ENCODE measurements at places on chromosomes 12 and 14.

- peak; percentile 18 for DNase-seq
These were observed at the start of gene PPFIA2 for GRCh38 chr12:81759190-81760051. TSS of gene PPFIA2 (minus strand) at chr12:81759350.

GRCh38 chr12:113097716-113098440 lies 37.7 kb downstream of the RASAL1 start:
- peak; percentile 42 for DNase-seq

DNA sequence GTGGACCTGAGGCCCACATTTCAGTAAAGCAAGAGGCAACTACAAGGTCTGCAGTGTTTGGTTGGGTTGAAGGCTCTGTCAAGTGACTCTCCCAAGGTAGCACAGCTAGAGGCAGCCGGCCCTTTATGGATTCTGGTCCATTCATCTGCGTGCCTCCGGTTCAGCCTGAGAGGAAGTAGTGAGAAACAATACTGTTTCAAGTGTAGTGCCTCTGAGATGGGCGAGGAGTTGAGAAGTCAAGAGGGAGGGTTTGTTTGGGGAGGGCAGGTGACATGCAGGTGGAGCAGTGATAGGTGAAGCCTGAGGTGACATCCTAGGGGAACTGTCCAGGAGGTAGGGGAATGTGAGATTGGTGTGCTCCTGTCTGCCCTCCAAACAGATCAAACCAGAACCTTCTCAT lies 933.5 kb downstream of the VRK1 start:
- no peak for DNase-seq

GRCh38 chr12:110254971-110255540 lies 26.0 kb upstream of the ATP2A2 start:
- no peak for DNase-seq

DNA sequence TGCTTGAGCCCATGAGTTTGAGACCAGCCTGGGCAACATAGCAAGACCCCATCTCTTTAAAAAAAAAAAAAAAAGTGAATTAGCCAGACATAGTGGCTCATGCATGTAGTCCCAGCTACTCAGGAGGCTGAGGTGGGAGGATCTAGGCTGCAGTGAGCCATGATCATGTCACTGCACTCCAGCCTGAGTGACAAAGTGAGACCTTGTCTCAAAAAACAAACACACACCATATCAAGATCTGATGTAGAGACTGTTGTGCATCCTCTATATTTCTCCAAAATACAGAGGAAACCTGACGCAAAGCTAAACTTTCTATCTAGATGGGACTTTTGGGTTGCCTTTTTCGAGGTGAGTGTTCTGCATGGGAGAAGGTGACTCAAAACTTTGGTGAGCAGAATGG lies 77.4 kb upstream of the SLC8A3 start:
- DNase-seq, result no peak

GRCh38 chr12:14937014-14937413 lies 1.3 kb downstream of the ERP27 start:
- no peak for DNase-seq

- no peak for DNase-seq
These were observed 4.0 kb upstream of the HOXC10 start for GRCh38 chr12:53980802-53981496.

- DNase-seq, result no peak
These were observed 14.9 kb upstream of the MLXIP start for GRCh38 chr12:122063694-122064024.

- DNase-seq, result no peak
These were observed 174.6 kb downstream of the SLC25A21 start for GRCh38 chr14:36997843-36998242.

GRCh38 chr12:39355841-39356240 lies 87.1 kb downstream of the KIF21A start:
- no peak for DNase-seq

DNA sequence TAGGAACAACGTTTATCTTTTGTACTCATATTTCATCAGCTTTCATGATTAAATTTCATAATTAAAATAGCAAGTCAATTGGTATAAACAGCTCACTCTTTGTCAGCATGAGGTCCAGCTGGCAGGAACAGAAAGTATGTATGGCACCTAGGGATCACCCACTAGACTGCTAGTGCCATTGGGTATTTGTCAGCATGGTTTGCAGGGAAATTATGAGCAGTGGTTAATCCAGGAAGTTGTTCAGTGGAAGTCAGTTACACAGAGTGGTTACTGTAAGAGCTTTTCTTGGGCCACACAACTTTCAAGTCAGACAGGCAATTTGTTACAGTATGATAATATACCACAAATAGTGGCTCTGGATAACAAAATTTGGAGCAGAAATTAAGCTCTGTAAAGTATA lies 340.3 kb upstream of the RGS6 start:
- no peak for DNase-seq

GRCh38 chr12:107179871-107180270 lies 86.5 kb upstream of the CRY1 start:
- no peak for DNase-seq

DNA sequence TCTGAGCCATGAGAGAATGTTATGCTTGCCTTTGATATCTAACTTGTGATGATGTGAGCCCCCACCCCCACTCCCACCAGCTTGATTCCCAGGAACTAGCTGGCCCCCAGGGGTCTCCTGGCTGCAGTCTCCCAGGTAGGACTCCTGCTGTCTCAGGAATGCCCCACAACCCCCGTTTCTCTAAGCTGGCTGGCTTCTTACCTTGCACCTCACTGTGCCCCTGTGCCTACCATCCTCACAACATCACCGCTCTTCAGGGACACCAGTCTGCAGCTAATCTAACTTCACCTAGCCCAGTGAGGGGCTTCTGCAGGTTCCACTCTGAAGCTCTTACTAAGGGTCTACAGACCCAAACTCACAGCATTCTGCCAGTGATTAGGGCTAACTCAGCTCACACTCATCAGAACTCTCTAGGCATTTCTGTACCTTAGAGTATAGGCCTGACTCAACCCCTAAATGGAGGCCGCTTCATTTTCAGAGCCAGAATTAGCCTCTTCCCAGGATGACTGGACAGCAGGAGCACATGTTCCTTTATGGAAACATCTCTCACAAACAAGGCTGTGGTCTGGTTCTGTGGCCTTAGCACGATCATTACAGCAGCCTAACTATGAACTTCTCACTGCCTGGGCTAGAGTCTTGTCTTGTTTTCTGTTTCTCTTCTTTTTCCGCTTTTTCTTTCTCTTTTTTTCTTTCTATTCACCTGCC lies 72.8 kb upstream of the IFNG-AS1 start:
- no peak for DNase-seq

- peak; percentile 60 for DNase-seq
These were observed at the start of gene PLBD1 for GRCh38 chr12:14567351-14568162. TSS of gene PLBD1 (minus strand) at chr12:14567883. CDS start at chr12:14567696, 187 bp downstream.

DNA sequence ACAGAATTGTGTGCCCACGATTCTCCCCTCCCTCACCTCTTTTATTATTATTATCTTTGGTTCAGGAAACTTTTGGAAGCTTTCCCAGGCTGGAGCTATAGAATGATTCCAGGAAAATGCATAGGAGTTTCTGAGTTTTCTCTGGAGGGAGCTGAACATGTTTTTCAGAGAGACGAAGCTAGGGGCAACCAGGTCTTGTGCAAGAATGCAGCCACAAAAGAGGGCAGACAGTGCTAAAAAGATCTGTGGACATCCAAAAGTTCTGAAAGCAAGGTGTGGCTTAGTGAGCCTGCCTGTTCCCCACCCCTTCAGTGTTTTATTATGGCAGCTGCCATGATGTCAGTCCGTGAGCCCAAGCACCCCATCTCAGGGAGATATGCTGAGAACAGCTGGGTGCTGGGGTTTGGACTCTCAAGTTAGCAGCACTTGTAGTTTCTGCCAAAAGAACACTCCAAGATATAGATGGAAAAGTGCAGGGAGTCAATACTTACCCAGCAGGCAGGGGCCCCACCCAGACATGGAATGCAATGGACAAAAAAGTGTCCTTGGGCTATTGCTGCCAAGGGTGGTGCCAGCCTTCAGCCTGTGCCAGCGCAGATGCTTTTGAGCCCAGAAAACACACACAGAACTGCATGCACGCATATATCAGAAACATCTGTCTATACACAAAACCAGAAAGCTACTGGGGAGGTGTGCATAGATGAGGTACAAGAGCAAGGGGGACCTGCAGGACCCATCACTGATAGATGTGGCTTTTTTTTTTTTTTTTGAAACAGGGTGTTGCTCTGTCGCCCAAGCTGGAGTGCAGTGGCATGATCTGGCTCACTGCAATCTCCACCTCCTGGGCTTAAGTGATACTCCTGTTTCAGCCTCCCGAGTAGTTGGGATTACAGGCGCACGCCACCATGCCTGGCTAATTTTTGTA lies 17.0 kb upstream of the IRF2BPL start:
- DNase-seq, result no peak

GRCh38 chr12:70121562-70121961 lies 121.7 kb upstream of the CNOT2 start:
- DNase-seq, result no peak

- peak; percentile 34 for DNase-seq
These were observed 172.2 kb upstream of the PRICKLE1 start for GRCh38 chr12:42761601-42762350.

DNA sequence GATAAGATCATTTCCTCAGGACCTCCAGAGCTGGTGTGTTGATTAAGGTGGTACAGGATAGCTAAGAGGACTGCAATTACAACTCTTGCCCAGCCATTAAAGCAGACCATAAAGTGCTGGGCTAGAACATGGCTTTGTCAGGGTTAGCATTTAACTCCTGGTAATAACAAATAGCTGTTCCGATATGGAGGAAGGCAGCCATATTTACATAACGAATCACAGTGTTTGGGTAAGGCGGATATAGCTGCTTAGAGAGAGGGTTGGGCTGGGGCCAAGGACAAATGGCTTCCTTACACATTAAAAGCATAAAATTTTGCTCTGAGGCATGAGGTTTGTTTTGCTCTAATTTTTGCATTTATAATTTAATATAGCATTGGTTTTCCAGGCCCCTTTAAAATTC lies 297.7 kb upstream of the DDHD1 start:
- DNase-seq, result peak; percentile 13

GRCh38 chr12:111318450-111318849 lies 50.4 kb downstream of the PHETA1 start:
- no peak for DNase-seq

- no peak for DNase-seq
These were observed 6.0 kb downstream of the SLCO1C1 start for GRCh38 chr12:20701106-20701505.

- DNase-seq, result no peak
These were observed 203.6 kb upstream of the DIO3 start for GRCh38 chr14:101357559-101358319.

DNA sequence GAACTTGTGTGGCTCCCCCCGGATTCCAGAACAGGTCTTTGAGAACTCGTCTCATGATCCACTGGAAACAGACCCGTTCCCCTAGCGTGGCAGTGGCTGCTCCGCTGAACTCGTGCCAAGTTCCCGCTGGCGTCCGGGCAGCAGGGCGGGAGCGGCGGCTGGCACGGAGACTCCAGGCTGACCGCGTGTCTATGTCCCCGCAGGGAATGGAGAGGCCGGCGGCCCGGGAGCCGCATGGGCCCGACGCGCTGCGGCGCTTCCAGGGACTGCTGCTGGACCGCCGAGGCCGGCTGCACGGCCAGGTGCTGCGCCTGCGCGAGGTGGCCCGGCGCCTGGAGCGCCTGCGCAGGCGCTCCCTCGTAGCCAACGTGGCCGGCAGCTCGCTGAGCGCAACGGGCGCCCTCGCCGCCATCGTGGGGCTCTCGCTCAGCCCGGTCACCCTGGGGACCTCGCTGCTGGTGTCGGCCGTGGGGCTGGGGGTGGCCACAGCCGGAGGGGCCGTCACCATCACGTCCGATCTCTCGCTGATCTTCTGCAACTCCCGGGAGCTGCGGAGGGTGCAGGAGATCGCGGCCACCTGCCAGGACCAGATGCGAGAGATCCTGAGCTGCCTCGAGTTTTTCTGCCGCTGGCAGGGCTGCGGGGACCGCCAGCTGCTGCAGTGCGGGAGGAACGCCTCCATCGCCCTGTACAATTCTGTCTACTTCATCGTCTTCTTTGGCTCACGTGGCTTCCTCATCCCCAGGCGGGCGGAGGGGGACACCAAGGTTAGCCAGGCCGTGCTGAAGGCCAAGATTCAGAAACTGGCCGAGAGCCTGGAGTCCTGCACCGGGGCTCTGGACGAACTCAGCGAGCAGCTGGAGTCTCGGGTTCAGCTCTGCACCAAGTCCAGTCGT lies 1.5 kb downstream of the APOLD1 start:
- peak; percentile 81 for DNase-seq

- no peak for DNase-seq
These were observed 56.8 kb upstream of the FOXG1 start for GRCh38 chr14:28709571-28710305.

DNA sequence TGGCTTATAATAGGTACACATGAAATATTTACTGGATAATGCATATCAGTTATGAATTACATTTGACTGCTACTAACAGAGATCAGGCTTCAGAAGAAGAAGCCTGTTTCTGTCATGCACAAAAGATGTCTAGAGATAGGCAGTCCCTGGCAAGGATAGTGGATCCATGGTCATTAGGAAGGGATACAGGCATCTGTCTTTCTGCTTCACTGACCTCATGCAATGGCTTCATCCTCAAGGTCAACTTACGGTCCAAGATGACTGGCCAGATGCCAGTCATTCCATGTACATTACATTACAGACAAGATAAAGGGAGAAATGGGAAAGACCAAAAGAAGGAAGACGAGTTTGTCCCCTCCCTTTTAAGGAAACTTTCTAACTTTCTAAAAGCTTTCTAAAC lies 94.0 kb downstream of the NUAK1 start:
- DNase-seq, result no peak

GRCh38 chr12:111469401-111469800 lies 63.7 kb downstream of the SH2B3 start:
- no peak for DNase-seq

DNA sequence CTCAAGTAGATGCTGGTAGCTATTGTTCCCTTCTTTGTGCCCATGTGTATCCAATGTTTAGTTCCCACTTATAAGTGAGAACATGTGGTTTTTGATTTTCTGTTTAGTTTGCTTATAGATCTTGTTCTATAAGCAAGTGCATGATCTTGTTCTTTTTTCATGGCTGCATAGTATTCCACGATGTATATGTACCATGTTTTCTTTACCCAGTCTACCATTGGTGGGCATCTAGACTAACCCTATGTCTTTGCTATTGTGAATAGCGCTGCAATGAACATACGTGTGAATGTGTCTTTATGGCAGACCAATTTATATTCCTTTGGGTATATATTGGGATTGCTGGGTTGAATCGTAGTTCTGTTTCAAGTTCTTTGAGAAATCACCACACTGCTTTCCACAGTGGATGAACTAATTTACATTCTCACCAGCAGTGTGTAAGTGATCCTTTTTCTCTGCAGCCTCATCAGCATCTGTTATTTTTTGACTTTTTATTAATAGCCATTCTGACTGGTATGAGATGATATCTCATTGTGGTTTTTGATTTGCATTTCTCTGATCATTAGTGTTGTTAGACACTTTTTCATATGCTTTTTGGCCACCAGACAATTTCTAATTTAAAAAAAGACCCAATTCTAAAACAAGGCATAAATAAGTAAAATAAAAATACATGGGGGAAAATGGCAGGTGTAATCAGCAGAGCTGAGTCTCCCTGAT lies 50.6 kb downstream of the CPM start:
- DNase-seq, result no peak

DNA sequence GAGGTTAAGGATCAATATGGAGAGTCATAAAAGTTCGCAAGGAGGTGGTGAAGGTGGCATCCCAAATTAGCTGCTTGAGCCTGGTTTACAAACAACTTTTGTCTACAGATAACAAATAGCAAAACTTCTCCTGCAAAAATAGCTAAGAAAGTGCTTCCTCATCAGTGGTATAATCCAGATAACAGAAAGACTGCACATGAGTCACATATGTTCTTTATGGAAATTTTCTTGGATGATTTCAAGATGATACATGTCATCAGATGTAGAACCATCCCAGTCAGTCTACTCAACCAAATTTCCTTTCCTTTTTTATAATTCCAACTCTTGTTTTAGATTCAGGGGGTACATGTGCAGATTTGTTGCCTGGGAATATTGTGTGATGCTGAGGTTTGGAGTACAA lies 133.0 kb downstream of the BTG1 start:
- no peak for DNase-seq
